ENCODE measurements at places on chromosomes 1 and 21.
A peak's percentile ranks its signal among the peaks of the same experiment; 100 is the strongest.

DNA sequence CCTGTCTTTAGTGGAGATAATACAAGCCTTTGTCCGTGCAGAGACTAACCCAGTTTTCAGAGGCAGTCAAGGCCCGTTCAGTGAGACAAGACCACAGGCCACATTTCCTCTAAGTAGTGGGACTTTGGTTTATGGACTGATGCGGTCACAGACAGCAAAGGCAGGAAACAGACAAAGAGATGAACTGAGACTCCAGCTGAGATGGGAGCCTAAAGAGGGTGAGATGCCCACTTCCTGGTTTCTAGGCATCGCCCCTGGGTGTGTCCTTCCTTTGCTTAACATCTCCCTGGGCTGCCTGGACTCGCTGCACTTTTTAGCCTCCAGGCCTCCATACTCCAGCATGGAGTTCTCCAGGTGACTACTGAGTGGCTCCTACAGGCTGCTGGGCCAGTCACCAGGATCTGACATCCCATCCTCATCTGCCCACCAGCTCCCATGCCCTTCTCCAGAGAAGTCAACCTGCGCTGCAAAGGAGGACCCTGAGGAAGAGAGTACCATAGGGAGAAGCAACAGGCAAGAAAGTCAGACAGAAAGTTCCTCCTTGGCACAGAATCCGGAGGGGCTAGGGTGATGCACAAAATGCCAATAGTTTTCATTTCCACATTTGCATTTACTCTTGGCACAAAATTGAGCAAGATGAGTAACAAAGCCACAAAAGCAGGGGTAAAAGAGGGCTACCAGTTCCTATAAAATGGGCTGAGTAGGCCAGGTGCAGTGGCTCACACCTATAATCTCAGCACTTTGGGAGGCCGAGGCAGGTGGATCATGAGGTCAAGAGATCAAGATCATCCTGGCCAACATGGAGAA lies 15.1 kb downstream of the THEMIS2 start:
- no peak for DNase-seq

- no peak for DNase-seq
These were observed 1.0 kb upstream of the AK4 start for GRCh38 chr1:65146908-65147423.

- DNase-seq = peak; percentile 37
These were observed 136.2 kb downstream of the ZC3H11B start for GRCh38 chr1:219476716-219477115.

DNA sequence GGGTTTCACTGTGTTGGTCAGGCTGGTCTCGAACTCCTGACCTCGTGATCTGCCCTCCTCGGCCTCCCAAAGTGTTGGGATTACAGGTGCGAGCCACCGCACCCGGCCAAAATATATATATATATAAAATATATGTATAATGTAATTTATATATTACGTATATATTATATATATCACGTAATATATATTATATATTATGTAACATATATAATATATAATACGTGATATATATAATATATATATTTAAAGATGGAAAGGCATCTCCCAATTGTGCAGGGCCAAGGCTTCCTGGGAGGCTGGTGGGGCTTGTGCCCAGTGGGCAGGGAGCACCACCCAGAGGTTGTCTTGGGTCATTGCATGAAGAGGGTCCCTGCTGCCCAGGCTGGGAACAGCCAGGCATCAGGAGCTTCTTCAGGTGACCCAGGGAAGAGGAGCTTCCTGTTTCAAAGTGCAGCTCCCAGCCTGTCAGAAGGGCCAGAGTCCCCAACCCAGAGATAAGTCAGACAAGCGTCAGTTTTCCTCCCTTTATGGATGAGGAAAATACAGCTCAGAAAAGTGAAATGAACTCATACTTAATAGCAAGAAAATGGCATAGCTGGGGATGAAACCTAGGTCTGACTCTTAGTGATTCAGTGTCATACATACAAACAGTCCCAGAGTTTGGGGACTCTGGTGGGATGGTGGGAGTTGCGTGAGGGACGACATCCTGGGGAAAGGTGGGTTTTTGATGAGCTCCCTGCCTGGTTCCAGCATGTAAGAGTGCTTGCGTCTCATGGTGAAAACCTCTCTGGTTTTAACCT lies 12.0 kb downstream of the UBE2Q1 start:
- peak; percentile 70 for DNase-seq

DNA sequence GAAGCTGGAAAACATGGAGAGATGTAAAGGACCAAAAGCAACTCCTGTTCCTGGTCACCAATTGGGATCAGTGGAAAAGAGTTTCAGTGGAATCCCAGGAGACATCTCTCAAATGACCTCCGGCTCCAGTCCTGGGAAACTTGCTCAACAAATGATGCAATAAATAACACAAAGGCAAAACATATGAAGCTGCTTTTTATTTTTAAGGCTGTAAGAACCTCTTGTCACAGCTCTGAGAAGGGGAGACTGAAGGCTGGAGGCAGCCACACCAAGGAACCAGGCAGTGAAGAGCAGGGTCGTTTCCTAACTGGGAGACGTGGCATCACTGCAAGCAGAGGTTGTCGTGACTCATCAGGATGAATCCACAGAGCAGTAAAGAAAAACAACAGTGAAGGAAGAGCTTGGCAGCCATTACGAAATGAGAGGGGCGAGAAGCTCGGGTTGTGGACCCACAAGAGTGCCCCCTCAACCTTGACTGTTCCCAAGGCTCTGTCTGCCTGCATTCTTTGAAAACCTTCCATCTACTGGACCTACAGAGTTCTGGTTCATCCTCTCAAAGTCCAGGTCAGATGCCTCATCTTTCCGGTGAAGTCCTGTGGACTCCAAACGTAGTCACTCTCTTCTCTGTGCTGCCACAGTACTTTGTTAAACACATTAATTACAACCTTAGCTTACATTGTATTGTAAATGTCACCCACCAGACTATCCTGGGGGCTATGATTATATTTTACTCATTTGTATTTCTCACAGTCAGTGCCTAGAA lies 32.1 kb downstream of the JAK1 start:
- DNase-seq = no peak
